ENCODE measurements at places on chromosomes 13 and 19.

DNA sequence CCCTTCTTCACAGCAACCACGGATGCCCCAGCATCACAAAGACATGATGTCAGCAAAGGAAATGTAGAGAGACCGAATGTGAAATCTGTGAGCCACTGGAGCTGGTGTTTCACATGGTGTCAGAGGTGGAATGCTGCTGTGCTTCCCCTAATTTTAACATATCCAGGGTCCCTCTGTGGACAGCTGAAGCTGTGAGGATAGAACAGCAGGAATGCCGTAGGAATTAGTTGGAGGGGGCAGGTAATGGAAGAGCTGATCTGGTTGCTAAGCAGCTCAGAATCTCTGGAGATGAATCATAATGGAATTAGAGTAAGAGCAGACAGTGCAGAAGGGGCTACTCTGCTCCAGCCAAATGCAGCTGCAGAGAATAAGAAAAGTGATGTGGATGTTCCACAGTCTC lies 68.9 kb upstream of the ZNF835 start:
- no peak for DNase-seq

DNA sequence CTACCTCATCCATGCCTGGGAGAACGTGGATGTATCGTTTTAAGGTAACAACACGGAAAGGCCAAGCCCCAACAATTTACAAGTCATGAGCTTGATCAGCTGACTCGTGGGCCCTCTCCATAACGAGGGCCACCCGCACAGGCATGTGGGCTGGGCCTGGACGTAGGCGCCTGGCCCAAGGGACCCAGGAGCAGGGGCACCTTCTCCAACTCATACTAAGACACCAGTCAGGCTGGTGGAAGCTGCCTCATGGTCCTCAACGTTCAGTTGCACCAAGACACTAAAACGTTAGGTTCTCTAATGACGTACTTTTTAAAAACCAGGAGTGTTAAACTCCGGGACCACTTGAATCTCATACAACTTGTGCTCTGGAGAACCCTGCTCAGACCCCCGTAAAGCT lies 21.8 kb upstream of the EIF3G start:
- no peak for DNase-seq

- DNase-seq = no peak
These were observed 3.0 kb downstream of the LGALS4 start for GRCh38 chr19:38809592-38810252.

GRCh38 chr13:33111414-33112110 lies 95.3 kb downstream of the KL start:
- DNase-seq = no peak

DNA sequence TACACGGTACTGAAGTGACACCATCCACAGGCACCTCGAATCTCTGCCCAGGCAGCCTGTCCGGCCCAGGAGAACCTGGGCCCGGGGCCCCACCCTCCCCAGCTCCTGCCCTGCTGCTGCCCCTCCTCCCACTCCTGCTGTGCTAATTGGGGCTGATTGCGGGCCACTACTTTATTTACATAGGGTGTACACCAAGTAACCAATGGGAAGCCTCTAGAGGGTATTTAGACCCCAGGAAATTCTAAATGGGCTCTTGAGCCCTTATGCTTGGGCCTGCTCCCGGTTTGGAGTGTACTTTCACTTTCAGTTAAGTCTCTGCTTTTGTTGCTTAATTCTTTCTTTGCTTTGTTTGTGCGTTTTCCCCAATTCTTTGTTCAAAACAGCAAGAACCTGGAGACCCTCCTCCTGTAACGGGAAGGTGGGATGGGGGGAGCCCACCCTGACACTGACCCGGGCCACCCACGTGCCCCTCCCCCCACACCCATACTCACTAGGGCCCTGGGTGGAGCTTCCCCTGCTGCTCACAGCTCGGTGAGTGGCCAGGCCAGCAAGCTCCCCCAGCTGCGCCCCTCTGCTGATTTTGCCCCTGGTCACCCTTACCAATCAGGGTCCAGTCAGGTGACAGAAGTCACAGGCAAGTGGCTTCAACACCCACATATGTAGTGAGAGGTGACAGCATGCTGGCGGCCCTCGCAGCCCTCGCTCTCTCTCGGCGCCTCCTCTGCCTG lies 9.4 kb downstream of the SCGB2B2 start:
- DNase-seq = no peak

DNA sequence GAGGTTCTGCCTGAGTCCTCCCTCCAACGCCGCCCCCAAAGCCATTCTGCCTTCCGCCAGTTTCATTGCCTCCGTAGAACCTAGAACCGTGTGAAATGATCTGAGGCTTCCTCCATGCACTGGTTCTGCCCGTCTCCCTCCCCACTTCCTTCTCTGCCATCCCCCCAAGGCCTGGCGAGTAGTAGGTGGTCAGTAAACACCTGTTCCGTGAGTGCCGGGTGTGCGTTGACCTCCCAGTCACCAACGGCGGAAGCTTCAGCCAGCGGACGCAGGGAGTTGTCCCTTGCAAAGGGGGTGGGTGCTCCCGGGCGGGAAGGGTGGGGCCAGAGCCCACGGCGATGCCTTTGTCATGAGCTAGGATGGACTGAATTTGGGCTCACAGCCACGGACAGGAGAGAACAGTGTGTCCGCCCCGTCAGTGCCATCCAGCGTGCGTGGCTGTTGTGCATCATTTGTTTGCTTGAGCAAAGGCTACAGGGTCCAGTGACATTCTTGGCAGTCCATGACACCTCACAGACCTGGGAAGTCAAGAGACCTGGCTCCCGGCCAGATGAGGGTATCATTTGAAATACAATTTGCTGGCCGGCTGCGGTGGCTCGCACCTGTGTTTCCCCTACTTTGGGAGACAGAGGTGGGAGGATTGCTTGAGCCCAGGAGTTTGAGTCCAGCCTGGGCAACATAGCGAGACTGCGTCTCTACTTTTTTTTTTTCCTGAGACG lies 43.1 kb downstream of the NFIC start:
- no peak for DNase-seq

GRCh38 chr19:998064-998463 lies 2.2 kb upstream of the GRIN3B start:
- no peak for DNase-seq

- no peak for DNase-seq
These were observed 97.8 kb upstream of the UBL3 start for GRCh38 chr13:29948244-29948643.

DNA sequence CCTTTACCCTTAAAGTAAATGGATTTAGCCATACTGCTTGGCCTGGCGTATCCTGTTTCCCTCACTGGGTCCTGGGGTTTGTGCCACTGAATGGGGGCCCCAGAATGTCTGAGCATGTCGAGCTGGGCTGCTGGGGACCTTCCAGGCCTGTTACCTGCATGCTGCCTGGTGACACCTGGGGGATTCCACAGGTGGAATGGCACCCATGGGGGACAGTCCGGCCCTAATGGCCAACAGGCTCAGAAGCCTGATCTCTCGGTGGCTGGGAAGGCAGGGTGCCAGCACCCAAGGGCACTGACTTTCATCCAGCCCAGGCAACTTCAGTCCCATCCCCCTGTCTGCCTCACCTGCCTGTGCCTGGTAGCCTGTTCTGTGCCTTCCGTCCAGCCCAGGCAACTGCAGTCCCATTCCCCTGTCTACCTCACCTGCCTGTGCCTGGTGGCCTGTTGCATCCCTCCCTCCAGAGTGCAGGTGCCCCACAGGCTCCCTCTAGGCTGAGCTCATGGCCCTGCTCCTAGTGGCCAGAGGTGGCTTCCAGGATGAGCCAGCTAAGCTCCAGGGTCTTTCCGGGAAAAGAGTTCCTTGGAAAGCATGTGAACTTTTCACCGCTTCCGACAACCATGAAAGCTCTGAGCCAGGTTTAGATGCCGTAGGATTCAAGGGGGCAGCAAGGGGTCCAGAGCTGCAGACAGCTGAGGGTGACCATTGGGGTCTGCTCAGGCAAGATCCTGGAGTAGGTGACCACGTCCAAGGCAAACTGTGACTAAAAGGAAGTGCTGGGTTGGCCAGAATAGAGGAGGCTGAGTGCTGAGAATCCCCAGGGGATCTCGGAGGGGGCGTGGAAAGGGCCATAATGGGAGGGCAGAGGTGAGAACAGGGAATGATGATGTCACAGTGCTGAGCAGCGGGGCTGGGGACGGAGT lies 30.3 kb upstream of the ZNF492 start:
- DNase-seq = no peak

- DNase-seq = no peak
These were observed 6.8 kb upstream of the MBNL2 start for GRCh38 chr13:97215325-97215724.

DNA sequence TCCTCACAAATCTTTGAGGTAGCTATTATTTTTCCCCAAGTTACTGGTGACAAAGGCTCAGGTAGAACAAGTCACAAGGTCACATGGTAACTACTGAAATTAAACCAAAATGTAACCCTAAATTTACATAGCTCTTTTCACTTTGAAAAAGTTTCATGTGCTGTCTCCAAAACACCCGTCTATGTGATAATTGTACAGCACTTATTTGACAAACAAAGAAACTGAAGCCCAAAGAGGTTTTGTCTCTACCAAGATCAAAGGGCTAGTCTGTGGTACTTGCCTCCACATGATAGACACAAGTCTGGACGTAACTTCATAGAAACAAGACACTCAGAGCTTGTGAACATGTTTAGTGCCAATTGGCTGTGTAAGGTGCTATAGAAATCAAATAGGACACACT lies 108.3 kb downstream of the SACS start:
- no peak for DNase-seq

GRCh38 chr19:49150106-49150943 lies 4.9 kb downstream of the HRC start:
- peak; percentile 75 for DNase-seq

DNA sequence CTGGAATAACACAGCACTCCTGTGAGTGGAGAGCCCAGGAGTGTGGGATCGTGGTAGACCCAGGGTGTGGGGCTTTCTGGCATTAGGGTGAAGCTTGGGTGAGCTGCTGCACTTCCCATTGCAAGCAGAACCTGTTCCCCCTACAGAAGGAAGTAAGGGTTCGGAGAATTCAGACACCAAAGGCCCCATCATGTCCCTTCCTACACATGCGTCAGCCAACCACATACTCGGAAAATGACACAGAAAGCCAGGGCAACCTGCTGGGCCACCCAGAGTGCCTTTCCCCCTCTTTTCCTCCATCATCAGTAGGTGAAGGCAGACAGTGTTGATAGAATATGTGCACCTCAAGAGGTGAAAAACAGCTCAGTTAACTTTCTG lies 42.9 kb downstream of the GGACT start:
- no peak for DNase-seq
